ENCODE measurements at places on chromosomes 12 and 14.

- DNase-seq, result no peak
Observed at GRCh38 chr12:130649101-130650045, 66.7 kb downstream of the RIMBP2 start.

GRCh38 chr12:104973250-104973649 is 12.9 kb upstream of the NOPCHAP1 start:
- DNase-seq, result no peak

DNA sequence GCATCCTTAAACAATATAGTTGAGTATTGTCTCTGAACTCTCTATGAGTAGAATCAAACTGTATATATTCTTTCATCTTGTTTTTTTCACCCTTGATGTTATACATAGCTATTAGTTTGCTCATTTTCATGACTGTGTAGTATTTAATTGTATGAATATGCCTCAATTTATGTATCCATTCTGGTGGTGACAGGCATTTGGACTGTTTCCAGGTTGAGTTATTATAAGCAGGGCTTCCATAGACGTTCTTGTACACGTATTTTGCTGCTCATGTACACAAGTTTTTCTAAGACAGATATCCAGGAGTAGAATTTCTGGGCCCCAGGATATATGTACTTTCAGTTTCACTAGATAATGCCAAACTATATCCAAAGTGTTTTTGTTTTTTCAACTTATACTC is 211.4 kb downstream of the NTF3 start:
- no peak for DNase-seq

DNA sequence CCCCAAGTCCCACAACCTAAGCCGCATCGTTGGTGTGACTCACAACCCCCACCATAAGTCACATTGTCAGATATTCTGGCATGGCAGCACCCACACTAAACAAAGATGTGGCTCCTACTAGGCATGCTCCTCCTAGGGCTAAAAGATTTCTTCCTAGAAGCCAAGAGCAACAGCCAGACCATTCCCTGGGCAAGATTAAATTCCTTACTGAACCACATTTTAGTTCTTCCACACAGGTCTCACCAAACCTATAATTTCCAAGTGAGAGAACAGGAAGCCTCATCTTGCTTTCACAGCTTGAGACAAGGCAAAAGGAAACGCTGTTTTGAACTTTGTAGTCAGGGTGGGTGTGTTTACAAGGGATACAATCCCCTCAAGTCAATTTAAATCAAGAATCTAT is 632.8 kb downstream of the DIO2 start:
- DNase-seq, result no peak

DNA sequence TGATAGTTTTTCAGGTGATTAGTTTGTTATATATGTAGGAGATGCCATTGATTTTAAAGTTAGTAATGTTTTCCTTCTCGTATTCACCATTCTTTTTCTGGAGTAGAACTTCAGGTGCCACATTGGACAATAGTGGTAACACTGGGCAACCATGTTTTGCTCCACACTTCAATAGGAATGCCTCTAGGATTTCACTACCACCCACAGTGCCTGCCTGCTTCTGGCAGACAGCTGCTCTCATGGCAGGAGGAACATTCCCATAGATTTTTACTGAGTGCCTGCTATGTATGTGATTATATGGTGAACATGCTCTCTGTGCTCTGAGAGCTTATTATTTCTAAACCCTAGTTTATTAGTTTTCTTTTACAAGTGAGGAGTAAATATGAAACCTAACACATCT is 53.7 kb downstream of the GCH1 start:
- DNase-seq, result no peak

DNA sequence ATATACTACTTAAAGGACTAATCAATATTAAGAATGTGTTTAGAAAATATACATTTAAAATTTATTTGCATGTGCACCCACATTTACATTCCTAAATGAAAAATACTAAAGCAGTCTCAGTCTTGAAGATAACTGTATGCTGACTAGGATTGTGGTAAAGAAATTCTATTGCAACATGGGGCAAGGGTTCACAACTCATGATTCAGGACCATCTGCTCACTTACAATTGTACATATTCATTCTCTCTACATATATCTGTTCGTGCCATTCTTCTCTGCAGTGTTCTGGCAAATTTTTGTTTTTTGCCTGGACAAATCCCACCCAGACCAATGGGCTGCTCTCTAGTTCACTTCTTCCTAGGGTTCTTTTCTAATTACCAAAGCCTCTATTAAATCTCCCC is 417.2 kb upstream of the NOVA1 start:
- DNase-seq, result no peak

DNA sequence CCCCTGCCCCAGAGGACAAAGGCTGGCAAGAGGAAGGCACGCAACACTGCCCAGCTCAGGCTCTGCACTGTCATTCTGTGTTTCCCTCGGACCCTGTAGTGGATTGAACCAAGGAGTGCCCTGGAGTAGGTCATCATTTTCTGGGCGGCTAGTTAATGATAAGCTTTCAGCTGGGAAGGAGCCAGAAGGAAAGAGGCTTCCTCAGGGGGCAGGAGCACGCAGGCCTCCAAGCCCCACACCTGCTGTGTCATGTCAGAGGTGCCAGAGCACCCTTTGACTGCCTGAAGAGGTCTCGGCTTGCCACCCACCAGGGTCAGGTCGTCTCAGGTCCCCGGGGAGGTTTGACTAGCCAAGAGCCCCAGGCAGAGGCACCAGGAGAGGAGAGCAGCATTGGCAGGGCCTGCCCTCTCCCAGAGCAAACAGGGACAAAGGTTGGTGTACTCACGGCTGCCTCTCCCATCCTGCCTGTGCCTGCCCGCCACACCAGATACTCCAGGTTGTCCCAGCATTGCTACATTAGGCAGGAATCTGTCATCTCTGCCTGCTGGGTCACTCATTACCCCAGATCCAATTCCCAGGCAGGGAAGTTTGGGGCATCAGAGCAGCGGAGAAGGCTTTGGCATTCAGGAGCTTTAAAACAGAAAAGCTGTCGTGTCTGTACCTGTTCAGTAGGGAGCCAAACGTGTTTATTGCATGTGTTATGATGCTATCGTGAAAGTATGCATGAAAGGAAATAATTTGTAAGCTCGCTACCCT is 33.5 kb upstream of the ATP2A2 start:
- no peak for DNase-seq

DNA sequence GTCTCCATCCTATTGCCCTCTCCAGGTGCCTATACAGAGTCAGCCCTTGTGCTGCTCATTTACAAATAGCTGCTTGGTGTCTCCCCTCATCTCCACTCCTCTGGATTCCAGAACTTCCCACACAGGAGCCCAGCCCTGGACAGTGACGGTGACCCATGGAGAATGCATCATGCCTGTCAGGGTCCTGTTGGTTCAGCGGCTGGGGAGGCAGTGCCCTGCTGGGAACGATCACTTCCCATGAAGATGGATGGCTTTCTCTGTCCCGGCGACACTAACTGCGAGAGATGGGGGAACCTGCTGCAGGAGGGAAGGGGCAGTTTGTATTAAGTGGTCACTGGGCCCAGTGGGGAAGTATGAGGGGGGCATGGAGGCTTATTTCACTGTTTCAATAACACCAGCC is 395.0 kb upstream of the TBX3 start:
- no peak for DNase-seq

DNA sequence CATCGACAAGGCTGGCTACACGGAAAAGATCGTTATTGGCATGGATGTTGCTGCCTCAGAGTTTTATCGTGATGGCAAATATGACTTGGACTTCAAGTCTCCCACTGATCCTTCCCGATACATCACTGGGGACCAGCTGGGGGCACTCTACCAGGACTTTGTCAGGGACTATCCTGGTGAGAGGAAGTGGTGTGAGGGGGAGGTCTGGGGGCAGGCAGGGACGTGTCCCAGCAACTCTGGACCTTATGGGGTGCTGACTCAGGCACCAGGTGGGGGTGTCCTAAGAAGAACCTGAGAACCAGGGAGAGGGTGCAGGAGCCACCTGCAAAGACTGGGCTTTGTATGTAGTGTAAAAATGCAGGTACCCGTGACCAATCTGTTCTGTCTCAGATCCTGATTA is 5.2 kb downstream of the ENO2 start:
- DNase-seq, result no peak

GRCh38 chr12:61846765-61847164 is 413.4 kb upstream of the USP15 start:
- no peak for DNase-seq

DNA sequence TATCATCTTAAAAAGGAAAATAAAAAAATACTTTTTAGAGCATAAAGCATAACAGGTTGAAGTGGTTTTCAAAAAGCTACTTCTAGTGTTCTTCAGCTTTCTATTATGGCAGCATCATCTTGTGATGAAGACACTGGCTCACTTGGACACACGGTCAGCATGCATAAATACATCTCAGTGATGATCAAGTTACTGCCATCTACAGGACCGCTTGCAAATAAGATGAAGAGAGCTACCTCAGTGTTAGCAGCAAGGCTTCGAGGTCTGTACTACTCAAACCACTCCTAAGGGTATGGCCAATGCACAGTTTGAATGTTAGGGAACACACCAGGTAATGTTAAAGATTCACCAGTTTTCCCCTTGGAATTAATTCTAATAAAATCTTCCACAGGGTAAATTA is 58.8 kb downstream of the GALC start:
- no peak for DNase-seq

- peak; percentile 14 for DNase-seq
Observed at GRCh38 chr12:1720494-1720893, 29.6 kb downstream of the ADIPOR2 start.

DNA sequence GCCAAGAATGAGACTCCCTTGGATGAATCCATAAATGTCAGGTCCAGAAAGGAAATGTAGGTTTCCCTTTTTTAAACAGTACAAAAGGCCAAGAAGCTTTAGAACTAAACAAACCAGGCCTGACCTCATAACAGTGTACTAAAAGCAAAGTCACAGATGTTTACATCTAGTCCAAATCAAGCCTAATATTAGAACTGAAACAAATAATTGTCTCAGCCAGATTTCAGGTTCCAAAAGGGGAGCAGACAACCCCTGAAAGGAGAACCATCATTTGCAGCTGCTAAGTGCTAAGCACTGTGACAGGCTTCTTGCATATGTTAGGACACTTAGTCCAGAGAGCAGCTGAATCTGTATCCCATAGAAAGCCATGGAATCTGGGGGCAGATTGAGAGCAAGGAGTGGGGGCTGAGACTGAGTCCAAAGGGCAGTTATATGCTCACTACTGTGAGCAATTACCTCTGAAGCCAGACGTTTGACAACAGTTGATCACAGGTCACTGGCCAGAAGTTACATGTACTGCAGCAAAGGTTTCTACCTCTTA is 90.1 kb downstream of the STXBP6 start:
- no peak for DNase-seq

DNA sequence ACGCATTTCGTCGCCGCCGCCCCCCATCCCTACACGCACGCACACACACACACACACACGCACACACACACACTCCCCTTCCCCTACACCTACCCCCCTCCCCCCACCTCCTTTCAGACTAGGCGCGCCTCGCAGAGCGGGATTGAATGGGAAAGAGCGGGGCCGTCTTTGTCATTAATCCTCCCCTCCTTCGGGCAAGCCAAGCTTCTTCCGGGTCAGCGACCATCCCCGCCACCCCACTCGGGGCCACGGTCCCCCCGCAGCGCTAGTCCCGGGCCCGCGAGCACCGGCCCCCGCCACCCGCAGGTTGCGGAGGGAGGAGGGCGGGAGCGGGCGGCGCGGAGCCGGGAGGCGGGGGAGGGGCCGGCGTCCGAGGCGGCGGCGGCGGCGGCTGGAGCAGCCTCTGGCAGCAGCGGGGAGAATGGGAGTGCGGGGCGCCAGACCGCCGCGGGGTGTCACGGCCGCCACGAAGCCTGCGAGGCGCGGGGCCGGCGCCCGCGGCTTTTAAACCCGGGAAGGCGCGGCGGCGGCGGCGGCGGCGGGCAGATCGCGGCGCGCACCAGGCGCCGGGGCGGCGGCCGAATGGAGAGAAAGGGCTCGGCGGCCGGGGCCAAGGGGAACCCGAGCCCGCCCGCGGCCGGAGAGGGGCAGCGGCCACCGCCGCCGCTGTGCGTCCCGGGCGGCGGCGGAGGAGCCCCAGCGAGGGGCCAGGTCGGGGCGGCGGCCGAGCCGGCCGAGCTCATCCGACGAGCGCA is at the start of gene TTC9:
TSS of gene TTC9 (plus strand) at position 369 of the 755 bp plus-strand sequence. CDS start at position 583, 214 bp downstream.
- peak; percentile 34 for DNase-seq

GRCh38 chr12:48285751-48286650 is 64.7 kb downstream of the ZNF641 start:
- DNase-seq, result no peak

GRCh38 chr14:75513911-75514672 is 8.2 kb upstream of the BATF start:
- no peak for DNase-seq

DNA sequence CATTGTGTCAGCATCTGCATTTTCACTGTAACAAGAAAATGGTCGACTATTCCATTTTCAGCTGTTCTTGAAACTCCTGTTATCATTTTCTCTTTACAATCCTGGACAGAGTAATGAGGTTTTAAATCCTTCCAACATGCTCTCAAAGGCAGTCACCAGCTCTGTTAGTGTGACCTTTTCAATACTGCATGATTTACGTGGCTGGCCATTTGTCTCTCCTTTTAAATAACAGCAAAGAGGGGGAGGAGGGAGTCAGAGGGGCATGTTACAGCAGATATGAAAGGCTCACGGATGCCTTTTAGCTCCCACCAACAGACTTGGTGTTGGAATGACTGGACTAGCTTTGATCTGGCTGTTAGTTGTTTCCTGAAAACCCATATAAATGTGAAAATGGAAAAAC is 1251.2 kb downstream of the AACS start:
- DNase-seq, result no peak

DNA sequence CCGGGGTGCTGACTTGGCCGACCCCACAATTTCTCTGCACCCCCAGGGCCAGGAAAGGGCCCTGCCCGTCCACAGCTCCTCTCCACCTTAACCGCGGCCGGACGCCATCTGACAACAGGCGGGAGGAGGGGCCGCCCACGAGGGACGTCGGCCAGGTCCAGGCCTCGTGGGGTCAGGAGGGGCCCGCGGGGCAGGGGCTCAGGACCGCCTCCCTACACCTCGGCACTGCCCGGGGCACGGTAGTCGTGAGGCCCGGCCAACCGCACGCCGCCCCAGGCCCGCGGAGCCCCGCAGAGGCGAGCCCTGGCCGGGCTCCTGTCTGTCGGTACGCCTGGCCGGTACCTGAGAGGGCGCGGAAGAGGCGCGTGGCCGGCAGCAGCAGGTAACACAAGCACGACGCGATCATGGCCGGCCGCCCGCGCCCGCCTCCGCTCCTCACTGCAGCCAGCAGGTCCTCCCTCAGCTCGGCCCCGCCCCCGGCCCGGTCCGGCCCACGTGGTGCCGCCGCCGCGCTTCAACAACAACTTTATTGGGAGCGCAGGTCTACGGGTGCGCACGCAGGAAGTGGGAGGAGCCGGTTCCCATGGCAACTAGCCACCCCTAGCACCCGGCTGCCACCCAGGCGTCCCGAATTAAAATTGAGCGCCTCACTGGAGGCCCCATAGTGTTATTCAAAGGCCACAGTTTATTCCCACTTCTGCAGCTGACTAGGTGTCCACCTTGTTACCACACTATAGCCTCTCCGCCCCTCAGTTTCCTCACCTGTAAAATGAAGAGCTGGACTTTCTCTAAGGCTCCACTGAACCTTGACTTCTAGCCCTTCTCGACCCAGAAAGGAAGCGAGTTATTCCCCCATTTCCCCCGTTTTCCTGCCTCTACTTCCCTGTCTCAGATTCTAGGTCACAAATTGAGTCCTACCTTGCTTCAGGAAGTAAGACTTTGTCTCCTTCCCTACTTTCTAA is at the start of gene ANGEL1:
TSS of gene ANGEL1 (minus strand) at position 461 of the 962 bp plus-strand sequence. CDS start at position 406, 55 bp downstream.
- peak; percentile 96 for DNase-seq

- DNase-seq, result no peak
Observed at GRCh38 chr12:7695566-7696197, at the start of gene GDF3. TSS of gene GDF3 (minus strand) at chr12:7695775. CDS start at chr12:7695728, 47 bp downstream.

GRCh38 chr12:45612044-45612794 is 117.3 kb upstream of the ARID2 start:
- no peak for DNase-seq

Measured in NCI-H2081 (cell line).